Suppressor macrophage (primary cell): ENCODE measurements at places on chromosomes 13 and 19.

DNA sequence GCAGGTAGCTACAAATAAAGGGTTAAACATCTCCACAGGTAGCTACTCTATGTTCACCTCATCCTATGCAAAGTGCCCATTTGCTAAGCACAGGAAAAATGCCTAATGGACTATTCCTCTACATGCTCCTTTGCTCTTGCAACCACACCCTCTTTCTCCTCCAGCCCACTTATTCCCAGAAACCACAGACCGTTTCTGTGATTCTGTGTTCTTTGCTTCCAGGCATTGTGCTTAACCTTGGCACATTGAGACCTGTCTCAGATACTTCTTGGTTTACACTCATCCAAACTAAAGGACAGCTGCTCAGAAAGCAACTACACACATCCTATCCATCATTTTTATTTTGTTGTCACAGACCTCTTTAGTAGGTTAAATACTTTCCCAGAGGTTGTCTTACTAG lies 785.0 kb upstream of the MIR17HG start:
- DNase-seq, result no peak

GRCh38 chr13:74883834-74884233 lies 598.1 kb downstream of the TBC1D4 start:
- no peak for DNase-seq

DNA sequence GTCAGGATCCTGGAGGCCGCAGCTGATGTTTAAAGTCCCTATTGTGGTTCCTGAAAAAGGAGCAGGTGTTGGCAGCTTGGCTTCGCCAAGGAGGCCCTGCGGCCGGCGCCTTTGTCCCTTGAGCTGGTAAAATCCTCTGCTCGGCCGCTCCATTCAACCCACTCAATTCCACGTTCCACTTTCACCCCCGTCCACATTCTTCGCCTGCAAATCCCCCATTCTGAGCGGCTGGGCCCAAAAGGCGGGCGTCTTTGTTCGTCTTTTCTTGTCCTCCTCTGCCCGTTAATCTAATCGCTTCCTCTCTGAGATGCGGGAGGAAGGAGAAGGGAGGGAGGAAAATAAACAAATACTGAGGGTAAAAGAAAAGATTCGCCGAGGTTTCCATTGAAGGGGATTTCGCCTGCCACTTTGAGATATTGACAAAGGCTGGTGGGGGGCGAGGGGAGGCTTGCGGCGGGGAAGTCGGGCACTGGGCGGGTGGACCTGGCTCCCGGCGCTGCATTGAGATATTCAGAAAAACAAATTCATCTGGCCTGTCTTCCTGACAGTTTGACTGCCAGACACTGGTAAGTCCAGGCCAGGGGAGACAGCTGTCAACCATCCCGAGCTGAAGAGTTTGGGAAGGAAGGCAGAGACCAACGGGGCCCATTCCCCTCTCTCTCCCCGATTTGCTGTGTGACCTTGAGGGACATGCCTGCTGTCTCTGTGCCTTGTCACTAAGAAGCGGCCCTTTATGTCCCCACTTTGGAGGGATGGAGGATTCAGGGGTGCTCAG lies 37.6 kb downstream of the ZNRF4 start:
- DNase-seq, result no peak

DNA sequence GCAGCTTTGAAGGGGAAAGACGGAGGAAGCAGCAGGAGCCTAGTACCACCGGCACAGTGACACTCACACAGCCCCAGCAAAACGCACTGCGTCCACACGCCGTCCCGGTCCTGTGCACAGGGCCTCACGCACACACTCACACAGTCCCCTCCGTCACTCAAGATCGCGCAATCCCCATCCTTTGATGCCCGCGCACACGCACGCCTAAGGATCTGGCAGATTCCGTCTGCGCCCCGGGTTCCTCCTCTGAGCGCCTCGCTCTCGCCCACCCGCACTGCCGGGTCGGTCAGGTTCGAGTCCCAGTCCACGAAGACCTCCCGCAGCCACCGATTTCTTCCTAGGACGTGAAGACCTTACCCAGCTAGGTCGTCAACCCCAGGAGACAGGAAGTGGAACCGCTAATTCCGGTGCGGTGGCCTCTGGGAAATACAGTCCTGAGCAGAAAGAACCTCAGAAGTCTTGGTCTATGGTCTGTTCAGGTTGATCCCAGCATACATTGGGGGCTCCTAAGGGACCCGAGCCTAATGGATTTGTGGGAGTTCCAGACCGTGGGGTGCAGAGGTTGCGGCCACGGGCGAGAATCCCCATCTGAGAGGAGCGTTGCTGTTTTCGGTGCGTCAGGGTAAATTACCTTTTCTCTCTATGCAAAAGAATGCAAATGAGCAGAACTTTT lies at the start of gene ZNF780B:
Gene ZNF780B, minus strand, starts transcription at position 400 of the 673 bp plus-strand sequence. CDS start 5,899 bp downstream, outside the sequence.
- peak; percentile 66 for DNase-seq
